Left renal pelvis (tissue), 4 donors: ENCODE measurements at places on chromosomes 3 and 15. TPM values are rescaled to one million over a fixed set of nuclear protein-coding genes. Genes with fewer than 3 reads are reported as not detected.

The ADGRG7 gene
- polyA plus RNA-seq: 0.20 TPM

The C3orf22 gene
- 0.14 TPM for polyA plus RNA-seq

The GOLGA8S gene
- polyA plus RNA-seq: 1.3 TPM

The C3orf80 gene
- polyA plus RNA-seq: 0.34 TPM

The RGMA gene
- polyA plus RNA-seq: 7.2 TPM

The VGLL3 gene
- 5.2 TPM for polyA plus RNA-seq

The SNTN gene
- polyA plus RNA-seq: not detected

The TRMT10C gene
- polyA plus RNA-seq: 29.7 TPM

The CCNB2 gene
- polyA plus RNA-seq: 45.7 TPM

The PAQR5 gene
- polyA plus RNA-seq: 30.9 TPM

The ZNF860 gene
- polyA plus RNA-seq: 3.2 TPM

The MYO5C gene
- 24.6 TPM for polyA plus RNA-seq

The SHISA5 gene
- polyA plus RNA-seq: 114 TPM

The PARP15 gene
- 0.41 TPM for polyA plus RNA-seq

The GASK1A gene
- polyA plus RNA-seq: 3.6 TPM

GRCh38 chr15:52749258-52749657 is 40.9 kb downstream of the ONECUT1 start:
- no peak for DNase-seq

- no peak for DNase-seq
These were observed 74.0 kb downstream of the OXNAD1 start for GRCh38 chr3:16338999-16339398.

- no peak for DNase-seq
These were observed 524 bp upstream of the TOPBP1 start for GRCh38 chr3:133662278-133662651.

GRCh38 chr3:112682361-112682760 is 41.4 kb upstream of the CCDC80 start:
- DNase-seq: no peak

- DNase-seq: no peak
These were observed 77.1 kb downstream of the AKAP13 start for GRCh38 chr15:85457392-85457968.

DNA sequence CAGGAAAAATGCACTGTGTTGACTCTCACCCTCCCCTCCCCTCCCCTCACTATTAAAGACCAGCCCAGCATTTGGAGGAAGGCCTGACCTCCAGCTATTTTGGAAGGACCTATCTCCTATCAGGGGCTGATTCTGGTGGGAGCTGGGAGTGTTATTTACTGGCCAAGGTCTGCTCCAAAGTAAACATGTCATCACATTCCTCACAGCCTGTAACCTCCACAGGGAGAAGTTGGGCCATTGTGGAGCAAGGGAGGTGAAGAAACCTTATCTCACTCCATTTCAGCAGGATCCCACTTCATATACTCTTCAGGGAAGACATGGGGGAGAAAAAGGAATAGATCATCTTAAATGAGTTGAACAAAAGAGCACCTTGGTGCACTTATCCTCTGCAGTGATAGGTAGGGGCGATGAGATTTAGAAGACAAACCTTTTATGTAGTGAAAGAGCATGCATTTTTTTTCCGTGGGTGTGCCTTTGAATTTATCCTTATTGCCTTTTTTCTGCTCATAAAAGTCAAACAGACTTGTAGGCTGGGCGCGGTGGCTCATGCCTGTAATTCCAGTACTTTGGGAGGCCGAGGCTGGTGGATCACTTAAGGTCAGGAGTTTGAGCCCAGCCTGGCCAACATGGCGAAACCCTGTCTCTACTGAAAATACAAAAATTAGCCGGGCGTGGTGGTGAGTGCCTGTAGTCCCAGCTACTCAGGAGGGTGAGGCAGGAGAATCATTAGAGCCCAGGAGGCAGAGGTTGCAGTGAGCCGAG is 15.6 kb upstream of the FLNB start:
- DNase-seq: no peak

DNA sequence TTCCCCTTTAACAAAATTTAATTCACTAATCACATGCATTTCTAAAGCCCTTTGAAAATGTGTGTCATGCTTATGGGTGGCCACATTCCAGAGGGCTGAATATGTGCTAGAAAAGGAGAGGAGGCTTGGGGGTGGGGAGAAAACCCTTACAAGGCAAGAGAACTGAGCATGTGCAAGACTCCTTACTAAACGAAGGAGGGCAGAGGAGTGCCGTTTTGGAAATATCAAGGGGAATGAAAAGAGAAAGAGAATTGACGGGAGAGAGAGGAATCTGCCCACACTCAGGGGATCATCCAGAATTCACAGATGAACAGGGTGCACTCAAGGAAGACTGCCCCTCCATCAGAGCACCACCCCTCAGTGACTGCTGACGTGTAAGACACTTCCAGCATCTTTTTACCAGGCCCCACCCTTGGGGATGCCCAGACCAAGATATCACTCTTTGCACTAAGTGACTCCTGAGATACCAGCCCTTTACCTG is 37.9 kb upstream of the TSC22D2 start:
- no peak for DNase-seq

GRCh38 chr3:157746391-157746790 is 243.2 kb upstream of the VEPH1 start:
- no peak for DNase-seq

DNA sequence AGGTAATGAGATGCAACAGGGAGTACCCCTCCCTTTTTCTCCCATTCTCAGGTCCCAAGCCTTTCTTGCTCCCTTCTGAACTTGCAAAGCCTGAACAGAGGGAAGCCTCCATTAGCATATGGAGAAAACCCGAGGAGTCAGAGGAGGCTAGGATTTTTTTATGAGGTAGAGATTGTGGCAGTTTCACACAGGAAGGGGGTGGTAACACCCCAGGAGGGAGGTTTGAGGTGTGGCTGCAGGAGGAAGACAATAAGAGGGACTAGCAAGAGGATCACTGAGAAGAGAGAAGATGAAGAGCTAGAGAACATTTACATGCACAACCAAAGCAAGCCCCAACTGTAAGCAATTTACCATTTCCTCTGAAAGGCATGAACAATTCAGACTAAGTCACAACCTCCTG is 322.7 kb downstream of the SV2B start:
- DNase-seq: no peak

DNA sequence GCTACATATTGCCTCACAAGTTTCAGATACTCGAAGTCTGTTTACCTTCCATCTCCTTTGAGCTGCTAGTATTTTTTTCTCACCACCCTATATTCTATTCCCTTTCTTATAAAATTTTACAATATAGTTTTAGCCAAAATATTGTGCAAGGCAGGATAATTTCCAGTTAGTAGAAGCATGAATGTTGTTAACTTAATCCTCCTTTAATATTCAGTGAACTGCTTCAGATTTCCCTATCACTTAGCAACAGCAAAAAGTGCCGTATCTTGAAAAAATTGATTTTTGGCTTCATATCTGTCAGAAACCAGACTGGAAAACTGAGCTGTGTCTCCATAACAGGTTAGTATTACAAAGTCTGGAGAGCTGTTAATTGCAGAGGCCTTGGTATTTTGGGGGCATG is 24.0 kb downstream of the PLSCR4 start:
- DNase-seq: no peak

GRCh38 chr15:90286678-90287077 is 21.2 kb downstream of the NGRN start:
- no peak for DNase-seq

- DNase-seq: no peak
These were observed 37.1 kb upstream of the SLC4A7 start for GRCh38 chr3:27521179-27521871.

DNA sequence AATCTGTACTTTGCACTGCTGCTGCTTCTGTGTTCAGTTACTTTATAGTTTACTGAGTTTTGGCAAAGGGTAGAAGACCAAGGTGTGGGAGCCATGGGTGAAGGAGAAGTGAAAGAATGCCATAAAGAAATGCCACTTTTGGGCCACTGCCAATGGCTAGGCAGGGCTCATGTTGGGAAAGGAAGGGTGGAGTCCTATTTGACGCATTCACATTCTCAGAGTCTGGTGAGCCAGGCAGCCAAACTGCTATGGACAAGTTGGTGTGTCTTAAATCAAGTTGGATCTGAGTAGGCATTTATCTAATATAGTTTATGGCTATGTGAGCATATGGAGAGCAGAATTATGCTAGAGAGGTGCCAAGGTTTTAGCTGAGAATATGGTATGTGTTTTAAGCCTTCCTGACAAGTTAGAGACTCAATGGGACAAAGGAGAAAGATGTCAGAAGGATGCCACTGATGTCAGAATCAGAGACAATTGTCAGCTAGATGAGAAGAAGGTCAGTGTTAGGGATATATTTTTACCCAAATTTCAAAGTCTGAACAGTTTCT is 296.1 kb downstream of the AGBL1 start:
- DNase-seq: no peak

GRCh38 chr3:109025896-109026295 is 72.2 kb upstream of the GUCA1C start:
- no peak for DNase-seq

- DNase-seq: no peak
These were observed 277.9 kb upstream of the SEMA6D start for GRCh38 chr15:47439146-47440111.

DNA sequence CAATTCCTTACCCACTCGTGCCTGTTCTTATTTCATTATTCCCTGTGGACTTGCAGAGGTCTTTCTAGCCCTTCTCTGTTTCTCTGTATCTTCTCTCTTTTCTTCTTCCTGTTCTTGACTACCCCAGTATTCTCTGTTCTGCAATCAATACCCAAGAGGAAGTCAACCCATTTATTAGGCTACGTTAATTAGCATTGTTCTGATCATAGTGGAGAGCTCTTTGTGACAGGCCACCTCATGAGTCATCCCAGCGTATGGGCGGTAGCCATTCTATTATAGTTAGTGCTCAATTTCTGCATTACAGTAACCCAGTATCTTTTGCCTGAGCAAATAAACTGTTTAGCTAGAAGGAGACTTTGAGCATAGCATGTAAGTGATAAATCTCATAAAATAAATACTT is 259.5 kb upstream of the GRM7 start:
- DNase-seq: no peak

GRCh38 chr15:53323191-53323590 is 436.3 kb downstream of the WDR72 start:
- DNase-seq: no peak

- no peak for DNase-seq
These were observed 93.2 kb downstream of the TP63 start for GRCh38 chr3:189724356-189724755.

GRCh38 chr15:91214675-91215590 is 114.9 kb downstream of the SV2B start:
- DNase-seq: no peak

GRCh38 chr3:67389176-67389575 is 265.2 kb downstream of the SUCLG2 start:
- no peak for DNase-seq

GRCh38 chr3:19543212-19543841 is 390.7 kb downstream of the EFHB start:
- no peak for DNase-seq

DNA sequence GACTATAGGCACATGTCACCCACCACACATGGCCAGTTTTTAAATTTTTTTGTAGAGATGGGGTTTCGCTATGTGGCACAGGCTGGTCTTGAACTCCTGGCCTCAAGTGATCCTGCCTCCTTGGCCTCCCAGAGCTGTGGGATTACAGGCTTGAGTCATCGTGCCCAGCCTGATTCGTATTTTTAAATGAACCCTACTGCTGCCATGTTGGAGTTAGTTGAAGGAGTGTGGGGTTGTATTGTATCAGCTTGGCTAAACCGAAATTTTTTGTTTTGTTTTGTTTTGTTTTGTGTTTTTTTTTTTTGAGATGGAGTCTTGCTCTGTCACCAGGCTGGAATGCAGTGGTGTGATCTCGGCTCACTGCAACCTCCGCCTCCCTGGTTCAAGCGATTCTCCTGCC is 11.8 kb upstream of the ZNF770 start:
- no peak for DNase-seq

DNA sequence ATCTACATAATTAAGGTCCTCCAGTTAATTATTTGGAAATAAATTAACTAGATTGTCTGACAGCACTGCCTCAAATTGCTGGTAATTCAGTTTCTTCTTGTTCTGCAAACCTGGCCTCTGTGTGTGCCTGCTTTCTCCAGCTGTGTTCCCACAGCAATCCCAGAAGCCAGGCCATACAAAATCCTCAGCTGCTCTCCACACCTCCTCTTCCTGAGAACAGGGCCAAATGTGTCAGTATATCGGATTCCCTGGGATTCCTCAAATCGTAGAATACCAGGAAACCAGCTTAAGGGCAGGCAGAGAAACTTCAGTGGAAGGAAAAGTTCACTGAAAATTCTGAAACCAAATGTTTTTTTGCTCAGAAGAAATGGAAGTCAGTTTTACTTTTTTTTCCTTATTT is 261.4 kb downstream of the ZMAT3 start:
- DNase-seq: no peak

DNA sequence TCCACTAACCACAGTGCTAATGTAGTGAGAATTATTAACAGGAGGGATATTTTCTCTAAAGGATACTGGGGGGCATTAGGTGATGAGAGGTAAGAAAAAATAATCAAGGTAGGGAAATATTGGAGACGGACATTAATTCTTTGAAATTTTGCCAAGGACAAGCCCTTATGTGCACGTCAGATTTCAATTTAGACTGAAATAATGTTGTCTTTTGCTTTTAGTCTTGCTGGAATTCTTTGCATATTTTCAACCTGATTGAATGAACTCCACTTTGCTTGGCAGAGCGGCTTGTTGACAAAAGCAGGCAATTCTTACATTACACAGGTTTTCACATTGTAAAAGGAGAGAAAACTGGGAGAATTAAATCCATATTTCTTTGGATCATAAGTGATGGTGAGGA is 25.0 kb upstream of the C3orf52 start:
- no peak for DNase-seq

DNA sequence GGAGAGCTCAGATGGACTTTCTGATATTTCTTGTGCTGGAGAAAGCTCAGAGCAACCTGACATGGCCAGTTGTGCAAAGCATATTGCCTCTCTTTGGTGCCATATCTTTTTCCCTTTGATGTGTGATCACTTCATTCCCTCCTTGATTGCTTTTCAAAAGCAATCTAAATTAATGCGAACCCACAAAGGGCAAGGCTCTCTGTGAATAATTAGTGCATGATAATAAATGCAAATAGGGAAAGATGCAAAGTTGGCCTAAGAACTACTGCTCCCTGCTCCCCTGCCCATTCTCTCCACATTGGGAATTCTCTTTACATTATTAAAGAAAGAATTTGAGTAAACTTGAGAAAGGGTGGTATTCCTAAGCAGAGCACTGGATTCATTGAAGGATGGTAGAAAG is 60.9 kb downstream of the SRGAP3 start:
- no peak for DNase-seq

DNA sequence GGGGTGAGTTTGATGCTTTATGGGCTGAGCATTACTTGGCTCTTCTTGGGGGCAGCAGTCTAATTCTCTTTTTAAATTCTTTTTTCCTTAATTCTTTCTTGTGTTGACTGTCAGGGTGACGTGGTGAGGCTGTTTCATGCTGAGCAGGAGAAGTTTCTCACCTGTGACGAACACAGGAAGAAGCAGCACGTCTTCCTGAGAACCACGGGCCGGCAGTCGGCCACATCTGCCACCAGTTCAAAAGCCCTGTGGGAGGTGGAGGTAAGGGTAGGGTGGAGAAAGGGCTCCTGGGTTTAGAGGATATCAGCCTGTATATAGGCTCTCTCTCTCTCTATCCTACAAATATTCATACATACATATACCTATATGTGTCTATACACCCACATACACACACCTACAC is 152.3 kb downstream of the ITPR1 start:
- no peak for DNase-seq

GRCh38 chr3:176696816-176697215 is 500.5 kb downstream of the TBL1XR1 start:
- DNase-seq: no peak

GRCh38 chr3:101203411-101203810 is 117.0 kb downstream of the IMPG2 start:
- DNase-seq: no peak
